Activated CD4-positive, CD25-positive, alpha-beta regulatory T cell treated with anti-CD3 and anti-CD28 coated beads, Interleukin-2, amount 50 U/mL, for 24 hours (primary cell): ENCODE measurements at places on chromosomes 7 and 10.
A peak's percentile ranks its signal among the peaks of the same experiment; 100 is the strongest.

GRCh38 chr10:2882628-2883027, 184.7 kb upstream of the PFKP start:
- no peak for ATAC-seq

GRCh38 chr10:83333566-83333965, 805.7 kb upstream of the GHITM start:
- ATAC-seq, result no peak

DNA sequence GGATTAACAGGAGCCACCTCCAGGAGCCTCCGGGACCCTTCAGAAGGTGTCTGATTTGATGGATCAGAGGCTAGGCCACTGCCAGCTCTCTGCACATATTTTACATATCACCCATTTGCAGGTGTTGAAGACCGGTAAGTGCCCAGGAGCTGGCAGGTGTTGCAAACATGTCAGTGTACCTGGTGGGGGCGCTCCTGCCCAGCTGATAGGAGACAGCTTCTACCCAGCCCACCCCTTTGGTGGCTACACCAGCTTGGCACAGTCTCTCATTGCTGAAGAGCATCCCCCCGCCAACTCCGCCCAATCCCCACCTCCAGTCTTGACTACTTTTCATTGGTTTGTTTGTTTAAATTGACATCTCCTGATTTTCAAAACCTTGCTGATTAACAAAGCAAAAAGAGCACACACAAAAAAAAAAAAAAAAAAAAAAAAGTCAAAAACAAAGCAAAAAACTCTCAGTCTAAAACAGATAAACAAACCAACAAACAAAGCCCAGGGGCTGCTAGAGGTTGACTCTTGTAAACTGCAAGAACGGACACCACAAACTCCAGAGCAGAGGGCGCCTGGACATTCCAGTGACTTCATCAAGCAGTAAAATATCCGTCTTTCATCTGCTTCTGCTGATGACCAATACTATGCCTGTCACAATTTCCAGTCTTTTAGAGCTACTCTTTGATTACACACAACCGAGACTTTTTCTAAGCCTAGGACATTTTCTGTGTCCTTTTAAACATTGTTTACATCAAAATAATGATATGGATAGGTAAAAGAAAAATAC, 275.3 kb downstream of the NRG3 start:
- no peak for ATAC-seq

DNA sequence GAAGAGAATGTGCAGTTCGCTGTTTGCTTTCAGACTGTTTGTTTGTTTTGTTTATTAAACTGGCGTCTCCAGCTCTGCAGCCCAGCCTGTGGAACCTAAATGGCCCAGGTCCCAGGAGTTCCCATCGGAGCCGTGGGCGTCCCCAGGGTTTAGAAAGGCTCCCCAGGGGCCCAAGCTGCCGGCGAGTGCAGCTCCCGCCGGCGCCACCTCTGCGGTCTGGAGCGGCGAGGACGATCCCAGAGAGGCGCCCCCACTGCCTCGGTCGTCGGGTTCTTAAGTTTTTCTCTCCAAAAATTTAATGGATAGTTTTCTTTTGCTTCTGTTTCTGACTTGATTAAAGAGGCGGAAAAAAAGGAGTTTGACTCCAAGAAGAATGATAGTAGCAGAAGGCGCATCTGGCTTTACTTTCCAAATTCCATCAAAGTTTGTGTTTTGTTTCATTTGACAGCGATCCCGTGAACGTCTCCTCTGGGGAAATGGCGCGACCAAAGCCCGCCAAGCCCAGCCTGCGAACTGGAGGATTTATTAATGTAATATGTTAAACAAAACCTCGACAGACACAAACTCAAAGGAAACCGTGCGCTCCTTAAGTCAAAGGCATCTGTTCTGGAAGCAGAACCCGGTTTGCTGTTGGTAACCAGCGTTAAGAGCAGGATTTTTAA, 718 bp upstream of the FZD1 start:
- ATAC-seq, result no peak

- peak; percentile 66 for ATAC-seq
These were observed 76.4 kb upstream of the CCNY start for GRCh38 chr10:35259769-35260397.

DNA sequence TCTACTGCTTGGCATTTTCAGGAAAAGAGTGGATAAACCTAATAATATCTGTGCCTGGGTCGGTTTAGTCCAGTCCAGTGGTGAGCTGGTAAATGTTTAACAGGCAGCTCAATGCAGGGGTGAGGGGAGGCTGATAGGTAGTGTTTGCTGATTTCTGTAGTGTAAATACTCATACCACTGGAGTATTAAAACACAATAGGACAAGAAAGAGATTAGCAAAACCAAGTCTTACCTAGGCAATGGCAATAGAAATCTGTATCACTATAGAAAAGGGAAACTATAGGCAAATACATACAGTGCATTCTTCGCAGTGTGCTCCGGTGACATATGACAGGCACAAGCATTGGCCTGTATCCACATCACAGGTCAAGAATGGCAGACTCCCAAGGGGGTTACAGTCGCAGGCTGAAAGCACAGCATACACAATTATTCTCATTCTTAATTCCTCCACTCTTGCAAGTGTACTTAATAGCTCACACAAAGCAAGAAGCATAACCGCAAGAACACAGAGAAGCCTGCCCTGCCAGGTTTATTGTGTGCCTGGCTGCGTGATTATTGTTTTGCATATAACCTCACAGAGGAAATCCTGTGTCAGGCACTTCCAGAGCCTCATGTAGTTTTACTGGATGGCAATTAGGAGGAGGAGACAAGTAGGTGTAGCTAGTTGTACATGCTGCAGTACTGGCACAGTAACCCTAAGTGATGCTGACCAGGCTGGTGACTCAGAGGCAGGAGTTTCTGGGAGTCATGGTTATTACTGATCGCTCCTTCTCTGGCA, 35.0 kb downstream of the LAMB4 start:
- ATAC-seq, result no peak

- no peak for ATAC-seq
These were observed 3.0 kb downstream of the BUB3 start for GRCh38 chr10:123157210-123157609.

DNA sequence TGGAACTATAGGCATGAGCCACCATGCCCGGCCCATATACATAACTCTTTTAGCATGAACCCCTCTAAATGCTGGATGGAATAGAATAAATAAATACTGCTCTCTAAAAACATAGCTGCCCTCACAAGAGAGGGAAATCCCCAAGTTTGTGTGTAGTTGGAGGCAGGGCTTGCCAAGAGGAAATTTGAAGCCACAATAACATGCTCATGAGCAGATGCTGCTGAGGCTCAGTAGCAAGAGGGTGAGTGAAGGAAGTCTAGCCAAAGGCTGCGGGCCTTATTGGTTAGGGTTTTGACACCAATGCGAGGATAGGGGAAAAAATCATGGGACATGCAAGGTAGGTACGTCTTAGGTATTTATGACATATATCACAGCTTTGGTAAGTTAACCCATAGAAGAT, 17.3 kb downstream of the TPK1 start:
- ATAC-seq, result peak; percentile 36

DNA sequence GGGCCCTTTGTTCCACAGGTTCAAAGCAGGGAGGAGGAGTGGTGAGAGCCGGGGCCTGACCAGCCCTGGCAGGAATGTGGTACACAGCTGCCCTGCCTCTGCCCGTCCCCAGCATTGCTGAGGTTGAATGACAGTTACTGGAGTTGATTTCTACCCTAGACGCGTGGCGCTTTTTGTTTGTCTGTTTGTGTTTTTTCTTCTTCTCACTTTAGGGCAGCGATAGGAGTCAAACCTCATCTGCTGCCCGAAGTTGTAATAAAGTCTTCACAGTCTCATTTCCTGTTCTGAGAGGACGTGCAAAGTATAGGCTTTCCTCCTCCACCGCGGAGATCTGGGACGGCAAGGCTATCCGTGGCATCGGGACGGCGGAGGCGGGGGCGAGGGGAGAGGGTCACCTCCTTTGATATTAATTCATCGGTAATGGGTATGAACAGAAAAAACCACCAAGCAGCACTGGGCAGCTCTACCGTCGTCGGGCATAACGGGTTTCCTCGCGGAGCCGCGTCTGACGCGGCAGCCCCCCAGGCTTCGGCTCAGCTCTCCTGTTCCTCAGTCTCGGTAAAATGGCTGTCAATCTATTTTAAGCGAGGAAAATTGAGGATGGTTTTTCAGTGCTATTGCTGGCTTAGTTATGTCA, 160.8 kb downstream of the LRMDA start:
- ATAC-seq, result no peak

- no peak for ATAC-seq
These were observed 235.4 kb downstream of the TRIL start for GRCh38 chr7:28722684-28723083.

DNA sequence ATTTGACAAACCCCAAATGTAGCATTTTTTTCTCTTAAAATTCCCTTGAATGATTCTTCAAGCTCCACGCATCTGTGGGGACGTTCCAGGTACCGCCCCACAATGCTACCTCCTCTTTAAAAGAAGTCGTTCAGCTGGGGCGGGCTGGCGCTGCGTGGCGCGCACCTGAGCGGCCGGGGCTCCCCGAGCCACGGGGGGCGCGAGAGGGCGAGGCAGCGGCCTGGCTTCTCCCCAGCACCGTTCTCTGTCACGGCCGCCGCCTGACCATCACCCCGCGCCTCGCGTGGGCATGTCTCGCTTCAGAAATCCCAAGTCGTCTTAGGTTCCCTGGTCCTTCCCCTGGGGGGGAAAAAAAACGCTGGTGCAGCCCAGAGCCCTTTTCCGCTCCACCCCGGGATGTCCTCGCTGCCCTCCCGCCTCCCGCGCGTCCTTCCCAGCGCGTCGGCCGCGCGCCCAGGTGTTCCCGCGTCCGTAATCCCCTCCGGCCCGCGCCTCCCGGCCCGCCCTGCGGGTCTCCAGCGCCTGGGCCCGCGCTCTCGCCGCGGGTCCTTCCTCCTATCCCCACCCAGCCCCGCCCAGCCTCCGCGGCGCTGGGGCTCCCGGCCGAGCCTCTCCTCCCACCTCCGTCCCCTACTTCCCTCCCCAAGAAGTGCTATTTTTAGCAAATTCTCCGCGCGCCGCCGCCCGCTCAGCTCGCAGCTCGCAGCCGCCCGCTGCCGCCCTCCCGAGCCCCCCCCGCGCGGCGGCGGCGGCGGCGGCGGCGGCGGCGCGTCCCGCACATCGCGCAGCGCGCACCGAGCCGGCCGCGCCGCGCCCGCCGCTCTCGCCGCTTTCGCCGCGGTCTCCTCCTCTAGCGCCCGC, 58.7 kb upstream of the PRPS1L1 start:
- no peak for ATAC-seq

- no peak for ATAC-seq
These were observed 22.6 kb upstream of the CNPY1 start for GRCh38 chr7:155568842-155569494.

DNA sequence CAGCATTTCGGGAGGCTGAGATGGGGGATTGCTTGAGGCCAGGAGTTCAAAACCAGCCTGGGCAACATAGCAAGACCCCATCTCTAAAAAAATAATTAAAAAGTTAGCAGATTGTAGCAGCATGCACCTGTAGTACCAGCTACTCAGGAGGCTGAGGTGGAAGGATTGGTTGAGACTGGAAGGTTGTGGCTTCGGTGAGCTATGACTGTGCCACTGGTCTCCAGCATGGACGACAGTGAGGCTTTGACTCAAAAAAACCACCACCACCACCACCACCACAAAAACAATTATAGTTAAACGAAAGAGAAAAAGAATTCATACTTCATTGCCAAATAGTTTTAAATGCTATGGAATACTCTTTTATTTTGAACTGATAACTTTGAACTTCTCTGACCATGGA, 63.4 kb downstream of the VTI1A start:
- ATAC-seq, result peak; percentile 67

GRCh38 chr7:22607180-22607579, 107.2 kb upstream of the STEAP1B start:
- no peak for ATAC-seq

- no peak for ATAC-seq
These were observed 128.7 kb upstream of the RHEB start for GRCh38 chr7:151648429-151648828.
